Hepatocyte (in vitro differentiated cells): ENCODE measurements at places on chromosomes 13 and 19. TPM values are rescaled to one million over a fixed set of nuclear protein-coding genes. Genes with fewer than 3 reads are reported as not detected.

The FGF14 gene
- 0.96 TPM in 1 of 2 replicates, not detected in the other for polyA plus RNA-seq

DNA sequence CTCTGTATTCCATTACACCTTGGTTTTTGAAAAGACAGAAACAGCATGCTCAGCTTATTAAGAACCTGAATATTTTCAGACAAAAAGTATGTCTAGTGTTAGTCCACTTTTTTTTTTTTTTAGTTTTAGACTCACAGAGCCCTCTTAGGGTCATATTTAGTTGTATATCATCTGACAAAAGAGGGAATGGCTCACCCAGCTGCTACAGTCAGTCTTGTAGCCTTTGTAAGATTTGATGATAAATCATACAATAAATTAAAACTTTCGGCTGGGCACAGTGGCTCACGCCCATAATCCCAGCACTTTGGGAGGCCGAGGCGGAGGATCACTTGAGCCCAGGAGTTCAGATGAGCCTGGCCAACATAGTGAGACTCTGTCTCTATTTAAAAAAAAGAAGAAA lies 43.7 kb upstream of the LDLR start:
- H3K4me1 ChIP-seq, result no peaks in the 10 kb centered on the region
- no peak overlapping the region for H3K4me3 ChIP-seq
- DNase-seq, result no peak
- no peak overlapping the region for H3K27ac ChIP-seq

GRCh38 chr13:72181661-72182060 lies 314.7 kb upstream of the DACH1 start:
- no peak overlapping the region for H3K4me3 ChIP-seq
- H3K27me3 ChIP-seq, result no peaks in the 10 kb centered on the region
- H3K4me1 ChIP-seq, result no peaks in the 10 kb centered on the region
- no peak overlapping the region for H3K27ac ChIP-seq

- DNase-seq, result peak; percentile 64
Measured at GRCh38 chr13:70960841-70961443, 852.7 kb upstream of the KLHL1 start.

The CRTC1 gene
- polyA plus RNA-seq, result 4.5 and 4.8 TPM in 2 replicates

GRCh38 chr13:111958612-111959395 lies 108.1 kb upstream of the SOX1 start:
- DNase-seq, result no peak
- H3K27me3 ChIP-seq, result peaks cover 7% of the 10 kb centered on the region
- H3K4me3 ChIP-seq, result no peak overlapping the region
- H3K4me1 ChIP-seq, result no peaks in the 10 kb centered on the region
- no peaks in the 10 kb centered on the region for H3K36me3 ChIP-seq
- H3K27ac ChIP-seq, result no peak overlapping the region

- no peak overlapping the region for H3K27ac ChIP-seq
- no peaks in the 10 kb centered on the region for H3K27me3 ChIP-seq
- no peaks in the 10 kb centered on the region for H3K4me1 ChIP-seq
- H3K4me3 ChIP-seq, result no peak overlapping the region
- H3K36me3 ChIP-seq, result no peaks in the 10 kb centered on the region
Measured at GRCh38 chr19:33697766-33698165, 76.0 kb downstream of the CHST8 start.

The PEAK3 gene
- polyA plus RNA-seq, result 0.15 and 0.57 TPM in 2 replicates

- peak within 1 kb of the TSS; percentile 98 for H3K27ac ChIP-seq
- no peaks in the 10 kb centered on the region for H3K36me3 ChIP-seq
- peaks cover 13% of the 10 kb centered on the region for H3K4me1 ChIP-seq
- no peaks in the 10 kb centered on the region for H3K27me3 ChIP-seq
- peak; percentile 87 for DNase-seq
Measured at GRCh38 chr19:57708641-57709361, at the start of gene ZNF154. Gene ZNF154 (minus strand): TSS chr19:57709204. CDS start chr19:57708971, 233 bp downstream.

DNA sequence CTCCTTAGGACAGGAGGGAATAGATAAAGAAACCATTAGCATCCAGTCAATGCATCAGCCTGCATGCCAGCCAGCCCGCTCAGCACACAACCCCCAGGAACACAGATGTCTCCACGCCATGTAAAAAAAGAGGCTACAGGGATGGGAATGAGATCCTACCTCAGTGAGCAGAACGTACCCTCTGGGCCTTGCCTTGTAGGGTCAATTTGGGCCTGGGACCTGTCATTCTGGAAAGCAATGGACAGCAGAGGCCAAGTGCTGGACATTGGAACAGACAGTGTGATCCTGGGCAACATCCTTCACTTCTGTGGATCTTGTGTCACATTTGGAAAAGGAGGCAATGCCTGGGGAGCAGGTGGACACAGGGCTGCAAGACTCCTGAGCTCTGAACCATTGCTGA lies 26.0 kb downstream of the VSTM2B start:
- H3K27me3 ChIP-seq, result no peaks in the 10 kb centered on the region
- no peaks in the 10 kb centered on the region for H3K36me3 ChIP-seq
- H3K4me1 ChIP-seq, result peaks cover 8% of the 10 kb centered on the region

The TNNI3 gene
- polyA plus RNA-seq, result 1.4 and 1.6 TPM in 2 replicates

DNA sequence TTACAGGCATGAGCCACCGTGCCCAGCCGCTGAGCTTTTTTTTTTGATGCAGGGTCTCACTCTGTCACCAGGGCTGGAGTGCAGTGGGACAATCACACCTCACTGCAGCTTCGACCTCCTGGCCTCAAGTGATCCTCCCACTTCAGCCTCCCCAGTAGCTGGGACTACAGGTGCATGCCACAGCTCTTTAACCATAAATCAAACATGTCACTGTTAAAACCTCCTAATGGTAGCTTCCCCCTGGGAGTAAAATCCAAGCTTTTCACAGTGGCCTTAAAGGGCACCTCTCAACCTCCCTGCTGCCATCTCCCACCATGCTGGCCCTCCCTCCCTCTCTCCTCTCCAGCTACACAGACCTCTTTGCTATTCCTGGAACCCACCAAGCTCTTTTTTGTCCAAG lies 2.0 kb upstream of the GNG14 start:
- H3K27ac ChIP-seq, result no peak overlapping the region
- peaks cover under 1% of the 10 kb centered on the region for H3K4me1 ChIP-seq
- H3K27me3 ChIP-seq, result no peaks in the 10 kb centered on the region
- no peak for DNase-seq
- no peak overlapping the region for H3K4me3 ChIP-seq

DNA sequence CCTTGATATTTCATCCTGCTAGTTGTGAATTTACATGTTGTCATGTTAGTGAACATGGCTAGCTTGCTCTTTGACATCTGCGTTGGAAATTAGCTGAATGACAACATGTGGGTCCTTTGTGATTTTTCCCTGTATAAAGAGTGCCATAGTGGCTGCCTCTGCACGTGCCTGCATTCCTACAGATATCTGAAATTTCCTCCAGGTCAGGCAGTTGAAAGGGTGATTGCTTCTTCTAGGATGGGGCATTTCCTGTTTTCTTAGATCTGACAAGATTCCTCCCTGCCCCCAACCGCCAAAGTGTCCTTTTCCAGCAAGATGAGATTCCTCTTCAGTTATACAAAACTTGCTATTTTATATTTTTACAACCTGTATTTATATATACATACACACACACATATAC lies 8.8 kb downstream of the ZNF525 start:
- H3K4me3 ChIP-seq, result no peak overlapping the region
- H3K27me3 ChIP-seq, result no peaks in the 10 kb centered on the region

The TOMM40 gene
- 83.1 and 83.7 TPM in 2 replicates for polyA plus RNA-seq

- H3K4me3 ChIP-seq, result peak overlapping the region; percentile 21
- H3K36me3 ChIP-seq, result no peaks in the 10 kb centered on the region
- no peak for DNase-seq
- H3K27me3 ChIP-seq, result no peaks in the 10 kb centered on the region
Measured at GRCh38 chr19:46599716-46600373, 1.3 kb upstream of the CALM3 start.
